ENCODE measurements at places on chromosomes 5 and 9. TPM values are rescaled to one million over a fixed set of nuclear protein-coding genes. Genes with fewer than 3 reads are reported as not detected.

DNA sequence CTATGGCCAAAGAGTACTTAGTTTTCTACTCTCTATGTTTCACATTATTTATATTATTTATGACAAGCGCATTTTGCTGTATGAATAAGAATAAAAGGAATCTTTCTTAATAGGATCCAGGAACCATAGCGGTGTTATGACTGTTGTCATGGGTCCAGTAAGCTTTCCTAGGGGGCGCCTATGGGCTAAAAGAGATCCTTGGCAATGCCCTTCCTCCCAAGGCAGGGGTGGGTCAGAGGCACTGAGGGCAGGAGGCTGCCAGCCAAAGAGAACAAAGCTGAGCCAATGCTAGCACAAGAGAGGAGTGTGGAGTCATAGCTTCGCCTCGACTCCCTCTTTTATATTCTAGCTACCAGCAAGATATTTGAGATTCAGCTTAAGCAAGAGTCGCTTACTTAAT is 98.4 kb upstream of the GNAQ start:
- H3K36me3 ChIP-seq = no peaks in the 10 kb centered on the region
- no peak for DNase-seq
- peaks cover 9% of the 10 kb centered on the region for H3K4me1 ChIP-seq
- H3K27ac ChIP-seq = no peak overlapping the region

- no peak overlapping the region for H3K4me3 ChIP-seq
- no peak overlapping the region for H3K27ac ChIP-seq
- H3K4me1 ChIP-seq = no peaks in the 10 kb centered on the region
Observed at GRCh38 chr5:29197631-29198454, 1995.6 kb upstream of the CDH6 start.

DNA sequence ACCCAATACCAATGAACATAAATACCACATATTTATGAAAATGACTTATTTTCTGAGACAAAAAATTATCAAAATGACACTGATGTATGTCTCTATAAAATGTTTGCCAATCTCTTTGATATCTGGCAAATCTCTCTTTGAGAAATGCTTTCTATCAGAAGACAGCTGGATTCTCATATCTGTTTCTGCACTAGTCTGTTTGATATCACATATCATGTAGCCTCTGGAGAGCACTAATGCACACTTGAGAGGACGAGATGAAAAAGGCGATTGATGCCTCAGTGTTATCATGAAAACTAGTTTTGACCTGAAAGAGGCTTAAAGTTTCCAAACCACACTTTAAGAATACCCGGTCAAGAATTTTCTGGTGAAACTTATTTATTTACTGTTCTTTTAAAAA is 29.1 kb upstream of the ANKRD55 start:
- DNase-seq = no peak
- no peaks in the 10 kb centered on the region for H3K4me1 ChIP-seq
- no peak overlapping the region for H3K4me3 ChIP-seq
- no peak overlapping the region for H3K27ac ChIP-seq
- no peaks in the 10 kb centered on the region for H3K36me3 ChIP-seq

GRCh38 chr5:170419643-170420042 is 30.5 kb upstream of the KCNMB1 start:
- no peak overlapping the region for H3K4me3 ChIP-seq
- H3K36me3 ChIP-seq = no peaks in the 10 kb centered on the region
- DNase-seq = no peak

DNA sequence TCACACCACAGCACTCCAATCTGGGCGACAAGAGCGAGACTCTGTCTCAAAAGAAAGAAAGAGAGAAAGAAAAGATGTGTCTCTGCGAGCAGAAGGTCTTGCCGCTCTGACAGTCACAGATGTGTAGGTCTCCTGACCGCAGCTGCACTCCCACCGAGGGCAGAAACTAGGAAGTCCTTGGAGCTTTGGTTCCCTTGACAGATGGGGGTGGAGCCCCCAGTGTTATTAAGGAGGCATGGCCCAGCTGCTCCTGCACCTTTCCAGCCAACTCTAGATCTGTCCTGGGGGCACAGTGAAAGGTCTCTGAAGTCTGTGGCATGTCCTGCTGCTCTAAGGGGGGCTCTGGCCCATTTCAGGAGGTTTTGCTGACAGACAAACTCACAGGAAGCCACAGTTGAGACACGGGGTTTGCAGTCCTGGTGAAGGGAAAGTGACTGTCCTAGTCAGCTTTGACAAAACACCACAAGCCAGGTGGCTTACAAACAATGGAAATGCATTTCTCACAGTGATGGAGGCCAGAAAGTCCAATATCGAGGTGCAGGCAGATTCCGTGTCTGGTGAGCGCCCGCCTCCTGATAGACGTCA is 9.0 kb upstream of the DIPK1B start:
- no peak for DNase-seq
- H3K27ac ChIP-seq = no peak overlapping the region
- H3K36me3 ChIP-seq = no peaks in the 10 kb centered on the region
- H3K27me3 ChIP-seq = no peaks in the 10 kb centered on the region
- H3K4me1 ChIP-seq = no peaks in the 10 kb centered on the region

DNA sequence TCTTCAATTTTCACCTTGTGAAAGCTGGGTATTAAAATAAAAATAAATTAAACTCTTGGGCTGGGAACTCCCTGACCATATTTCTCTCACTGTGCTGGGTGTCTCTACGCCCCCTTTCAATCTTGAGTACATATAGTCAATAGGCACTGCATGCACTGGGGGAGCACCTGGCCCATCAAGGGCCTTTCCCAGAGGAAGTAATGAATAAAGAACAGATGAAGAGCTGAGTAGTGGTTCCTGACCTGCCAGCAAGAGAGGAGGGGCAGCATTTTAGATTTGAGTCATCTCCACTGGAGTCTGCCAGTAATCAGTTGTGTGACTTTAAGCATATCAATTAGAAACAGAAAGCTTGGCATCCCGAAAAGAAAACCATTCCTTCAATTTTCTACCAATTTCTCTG is 6.2 kb downstream of the MAPKAP1 start:
- H3K4me3 ChIP-seq = no peak overlapping the region
- no peaks in the 10 kb centered on the region for H3K36me3 ChIP-seq
- H3K27ac ChIP-seq = no peak overlapping the region

- no peak overlapping the region for H3K4me3 ChIP-seq
- H3K27me3 ChIP-seq = no peaks in the 10 kb centered on the region
- no peaks in the 10 kb centered on the region for H3K36me3 ChIP-seq
Observed at GRCh38 chr5:6831678-6832671, 118.7 kb downstream of the TENT4A start.

- H3K4me3 ChIP-seq = no peak overlapping the region
- H3K36me3 ChIP-seq = no peaks in the 10 kb centered on the region
- H3K27ac ChIP-seq = no peak overlapping the region
- no peak for DNase-seq
- H3K27me3 ChIP-seq = no peaks in the 10 kb centered on the region
Observed at GRCh38 chr9:19988281-19988680, 199.4 kb upstream of the SLC24A2 start.

- H3K4me3 ChIP-seq = no peak overlapping the region
- H3K27me3 ChIP-seq = no peaks in the 10 kb centered on the region
- no peak for DNase-seq
- no peaks in the 10 kb centered on the region for H3K4me1 ChIP-seq
- no peak overlapping the region for H3K27ac ChIP-seq
- H3K36me3 ChIP-seq = no peaks in the 10 kb centered on the region
Observed at GRCh38 chr5:42824347-42824976, 12.8 kb upstream of the SELENOP start.

The SMIM33 gene
- total RNA-seq = 0.13 TPM

The SHOC1 gene
- not detected for total RNA-seq

The SOX30 gene
- 0.44 TPM for total RNA-seq

The ENTREP1 gene
- total RNA-seq = not detected

The OR1Q1 gene
- not detected for total RNA-seq

The CXCL14 gene
- total RNA-seq = not detected

The PCDHB10 gene
- not detected for total RNA-seq

The PDE6A gene
- not detected for total RNA-seq

The BTNL9 gene
- 0.41 TPM for total RNA-seq

The B4GALT7 gene
- 32.3 TPM for total RNA-seq

The S1PR3 gene
- total RNA-seq = 0.23 TPM

The SPINK7 gene
- total RNA-seq = not detected

The IFNA10 gene
- not detected for total RNA-seq
